ENCODE measurements at places on chromosomes 6 and 20. TPM values are rescaled to one million over a fixed set of nuclear protein-coding genes. Genes with fewer than 3 reads are reported as not detected.

The MARCKS gene
- total RNA-seq, result 13.6 TPM

The C6orf141 gene
- total RNA-seq, result 10.1 TPM

The TJAP1 gene
- total RNA-seq, result 19.5 TPM

The MATN4 gene
- 0.16 TPM for total RNA-seq

The C20orf144 gene
- 0.08 TPM for total RNA-seq

All from A549 treated with Hydrocortisone at 1 μM for 4 hours (cell line).